Activated CD4-positive, CD25-positive, alpha-beta regulatory T cell treated with anti-CD3 and anti-CD28 coated beads, Interleukin-2, amount 50 U/mL, for 24 hours (primary cell): ENCODE measurements at places on chromosomes 3 and 15.
A peak's percentile ranks its signal among the peaks of the same experiment; 100 is the strongest.

DNA sequence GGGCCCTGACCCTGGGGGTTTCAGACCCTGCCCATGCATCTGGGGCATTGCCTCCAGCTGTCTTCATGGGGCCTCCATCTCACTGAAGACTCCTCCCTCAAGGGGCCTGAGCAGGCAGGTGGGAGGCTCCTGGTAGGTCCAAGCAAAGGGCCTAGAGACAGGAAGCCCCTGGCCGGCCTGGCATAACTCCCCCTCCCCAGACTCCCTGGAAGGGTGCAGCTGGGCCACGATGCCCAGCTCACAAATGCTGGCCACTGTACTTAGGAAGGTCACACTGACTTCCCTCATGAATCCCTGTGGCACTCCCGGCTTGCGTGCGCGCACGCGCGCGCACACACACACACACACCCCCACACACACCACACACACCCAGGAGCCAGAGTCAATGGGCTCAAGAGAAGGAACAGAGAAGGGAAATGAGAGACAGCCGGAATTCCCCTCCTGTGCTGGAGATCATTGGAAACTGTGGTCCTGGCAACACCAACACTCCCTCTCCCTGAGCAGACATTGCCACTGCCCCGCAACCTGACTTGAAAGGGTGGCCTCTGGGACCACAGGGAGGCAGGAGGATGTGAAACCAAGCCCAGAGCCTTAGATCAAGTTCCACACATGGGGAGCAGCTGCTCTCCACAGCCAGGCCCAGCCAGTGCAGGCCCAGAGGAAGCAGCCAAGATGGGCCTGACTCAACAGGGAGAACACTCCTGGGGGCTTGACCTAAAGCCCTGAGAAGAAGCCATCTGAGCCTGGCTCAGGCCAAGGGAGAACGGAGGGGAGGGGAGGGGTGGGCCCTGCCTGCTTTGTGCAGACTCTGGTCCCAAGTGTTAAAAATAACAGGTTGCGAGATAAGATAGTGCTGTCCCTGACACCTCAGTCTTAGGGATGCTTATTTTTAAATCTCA, 69.7 kb downstream of the SCN5A start:
- no peak for ATAC-seq

DNA sequence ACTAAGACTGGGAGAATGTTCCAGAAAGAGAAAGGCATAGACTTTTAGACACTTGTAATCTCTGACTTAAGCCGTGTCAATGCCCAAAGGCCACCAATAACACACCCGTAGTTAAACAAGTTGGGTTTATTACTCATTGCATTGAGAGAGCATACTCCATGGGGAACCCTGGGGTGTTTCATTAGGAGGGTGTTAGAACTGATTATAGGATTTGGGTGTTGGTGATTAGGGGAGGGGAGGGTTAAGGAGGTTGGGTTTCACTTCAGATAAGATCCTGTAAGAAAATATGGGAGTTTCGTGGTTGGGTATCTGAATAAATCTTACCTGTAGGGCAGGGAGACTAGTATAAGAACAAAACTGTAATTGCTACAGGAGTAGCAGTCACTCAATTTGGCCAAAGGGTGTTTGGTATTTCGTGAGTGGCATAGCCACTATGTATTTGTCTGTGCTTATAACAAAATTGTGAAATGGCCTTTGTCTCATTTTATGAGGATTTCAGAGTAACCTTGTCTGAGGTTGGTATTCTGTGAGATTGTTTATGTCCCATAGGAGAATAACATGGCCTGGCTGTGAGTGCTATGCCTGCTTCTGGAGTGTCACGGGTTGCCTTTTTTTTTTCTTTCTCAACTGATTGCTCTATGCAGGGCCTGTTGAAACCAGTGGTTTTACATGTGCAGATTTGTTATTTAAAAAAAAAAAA, 2.9 kb downstream of the HACD3 start:
- no peak for ATAC-seq

DNA sequence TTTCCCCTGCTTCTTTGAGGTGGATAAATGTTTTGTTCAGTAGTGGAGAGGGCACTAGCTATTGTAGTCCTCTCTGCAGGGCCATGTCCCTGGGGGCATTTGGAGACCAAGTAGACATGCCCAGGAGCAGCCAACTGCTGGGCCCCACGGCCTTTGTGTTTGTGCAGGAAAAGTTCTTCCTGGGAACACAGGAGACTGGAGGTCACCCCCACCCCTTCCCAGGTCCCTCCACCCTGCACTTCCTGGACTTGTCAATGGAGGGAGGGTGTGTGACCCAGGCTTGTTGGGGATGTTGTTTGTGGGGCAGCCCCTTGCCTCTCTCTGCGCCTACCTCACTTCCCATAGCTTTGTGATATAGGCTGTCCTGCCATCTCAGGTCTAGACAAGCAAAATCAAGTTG, 317.0 kb upstream of the LRRFIP2 start:
- no peak for ATAC-seq

- ATAC-seq, result no peak
Observed at GRCh38 chr3:96466441-96466840, 348.0 kb upstream of the EPHA6 start.

DNA sequence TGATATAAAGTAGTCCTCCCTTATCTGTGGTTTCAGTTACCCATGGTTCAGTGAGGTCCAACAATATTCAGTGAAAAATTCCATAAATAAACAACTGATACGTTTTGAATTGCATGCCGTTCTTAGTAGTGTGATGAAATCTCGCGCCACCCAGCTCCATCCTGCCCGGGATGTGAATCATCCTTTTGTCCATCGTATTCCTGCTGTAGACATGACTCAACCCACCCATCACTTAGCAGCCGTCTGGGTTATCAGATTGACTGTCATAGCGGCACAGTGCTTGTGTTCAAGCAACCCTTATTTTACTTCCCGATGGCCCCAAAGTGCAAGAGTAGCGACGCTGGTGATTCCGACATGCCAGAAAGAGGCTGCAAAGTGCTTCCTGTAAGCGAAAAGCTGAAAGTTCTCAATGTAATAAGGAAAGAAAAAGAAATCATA, 48.0 kb upstream of the MEX3B start:
- no peak for ATAC-seq

- no peak for ATAC-seq
Observed at GRCh38 chr3:40996382-40996781, 202.9 kb upstream of the CTNNB1 start.

GRCh38 chr3:184513276-184514170, 48.1 kb upstream of the EPHB3 start:
- peak; percentile 97 for ATAC-seq
